ENCODE measurements at places on chromosomes 12 and 14.

- DNase-seq = no peak
These were observed 577.0 kb upstream of the STXBP6 start for GRCh38 chr14:25626986-25627385.

GRCh38 chr14:104086661-104087461 is 1.4 kb downstream of the ASPG start:
- no peak for DNase-seq

- no peak for DNase-seq
These were observed 74.3 kb downstream of the IGF1 start for GRCh38 chr12:102406033-102406584.

GRCh38 chr12:105256921-105257320 is 20.9 kb upstream of the APPL2 start:
- no peak for DNase-seq

DNA sequence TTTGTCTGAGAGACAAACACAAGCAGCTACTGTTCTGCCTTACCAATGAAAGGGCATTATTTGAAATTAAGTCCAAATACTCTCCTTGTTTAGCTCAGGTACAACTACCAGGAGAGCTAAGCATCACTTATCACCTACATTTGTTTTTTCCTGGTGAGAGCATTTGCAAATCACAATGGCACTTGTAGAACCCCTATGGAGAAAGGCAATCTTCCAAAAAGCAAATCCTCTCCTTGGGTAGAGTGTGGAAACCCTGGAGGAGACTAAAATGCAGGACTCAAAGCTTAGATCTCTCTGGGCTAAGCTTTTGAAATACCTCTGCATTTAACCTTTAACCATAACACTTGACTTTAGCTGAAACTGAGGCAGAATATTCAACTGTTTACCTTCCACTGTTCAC is 20.8 kb downstream of the GTSF1 start:
- DNase-seq = no peak

DNA sequence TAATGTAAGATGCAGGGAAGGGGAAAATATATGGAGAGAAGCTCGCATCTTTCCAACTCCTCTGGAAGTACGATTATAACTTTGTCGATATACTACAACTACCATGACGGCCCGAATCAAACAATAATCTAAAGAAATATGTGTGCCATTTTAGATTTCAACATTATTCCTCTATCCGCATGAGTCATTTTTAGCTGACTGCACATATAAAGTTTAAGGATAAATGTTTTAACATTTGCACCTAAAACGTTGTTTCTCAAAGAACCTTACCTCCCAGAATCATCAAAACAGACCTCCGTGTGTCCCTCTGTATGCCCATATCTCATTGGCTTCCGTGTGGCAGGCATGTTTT is 482 bp downstream of the WDHD1 start:
- no peak for DNase-seq

DNA sequence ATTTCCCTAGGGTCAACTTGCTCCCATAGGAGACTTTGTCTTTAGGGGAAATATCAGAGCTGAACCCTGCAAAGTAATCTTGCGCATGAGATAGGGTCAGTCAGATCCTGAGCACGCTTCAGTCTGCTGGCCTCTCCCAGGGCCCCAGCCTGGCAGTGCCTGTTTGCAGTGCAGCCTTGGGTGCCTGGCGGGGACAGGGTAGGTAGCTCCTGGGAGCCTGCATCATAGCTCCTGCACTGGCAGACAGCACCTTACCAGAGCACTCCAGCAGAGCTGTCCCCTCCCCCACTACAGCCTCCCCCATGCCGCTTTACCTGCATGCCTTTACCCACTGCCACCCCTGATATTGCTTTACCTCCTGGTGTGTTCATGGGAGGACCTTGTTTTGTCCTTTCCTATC is 237.3 kb downstream of the CCDC59 start:
- DNase-seq = no peak

DNA sequence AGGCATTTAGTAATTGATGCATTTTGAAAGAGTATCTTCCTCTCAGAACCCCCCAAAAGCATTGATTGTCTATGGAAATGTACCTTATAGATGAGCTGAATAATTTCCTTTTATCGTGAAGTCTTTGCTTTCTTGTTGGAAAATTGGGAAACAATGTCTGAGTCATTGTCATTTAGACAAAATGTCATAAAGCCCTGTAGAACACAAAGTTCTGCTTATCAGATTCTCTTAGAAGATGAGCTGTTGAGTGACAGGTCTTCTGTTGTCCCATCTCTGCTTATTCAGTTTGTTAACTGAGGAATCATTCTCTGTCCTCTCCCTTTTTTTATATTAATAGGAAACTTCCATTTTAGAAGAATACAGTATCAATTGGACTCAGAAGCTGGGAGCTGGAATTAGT is 22.9 kb downstream of the MAPKAPK5 start:
- DNase-seq = no peak

- DNase-seq = no peak
These were observed 18.6 kb downstream of the FAIM2 start for GRCh38 chr12:49885118-49885517.

DNA sequence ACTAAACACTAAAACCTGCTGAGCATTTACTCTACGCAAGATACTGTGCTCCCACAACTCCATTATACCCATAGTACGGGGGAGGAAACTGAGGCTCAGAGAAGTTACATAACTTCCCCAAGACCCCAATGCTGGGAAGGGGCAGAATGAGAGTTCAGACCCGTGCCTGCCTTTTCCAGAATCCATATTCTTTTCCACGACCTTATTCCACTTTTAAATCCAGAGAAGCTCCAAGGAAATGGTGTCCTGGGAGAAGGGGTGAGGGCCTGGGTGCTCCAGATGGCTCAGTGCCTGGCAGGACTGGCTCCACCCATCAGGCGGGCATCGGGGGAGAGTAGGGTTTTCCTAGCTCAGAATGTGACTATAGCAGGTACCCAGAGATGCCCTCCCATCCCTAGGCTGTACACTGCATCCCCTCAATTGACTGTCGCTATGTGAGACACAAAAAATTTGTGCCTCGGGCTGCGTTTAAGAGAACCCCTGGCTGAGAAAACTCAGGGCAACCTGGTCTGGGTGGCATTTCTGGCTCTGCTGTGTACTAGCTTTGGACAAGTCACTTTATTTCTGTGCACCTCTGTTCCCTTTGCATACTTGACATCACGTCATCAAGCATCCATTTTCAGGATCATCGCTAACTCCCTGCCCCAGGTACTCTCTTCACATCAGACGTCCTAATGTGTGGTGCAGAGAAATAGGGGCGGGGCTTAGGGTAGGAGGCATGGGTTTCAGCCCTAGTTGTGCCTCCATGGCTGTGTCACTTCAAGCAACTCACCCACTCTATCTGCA is 11.6 kb upstream of the IQSEC3 start:
- no peak for DNase-seq

- no peak for DNase-seq
These were observed 326.1 kb downstream of the FSCB start for GRCh38 chr14:44180975-44181374.

DNA sequence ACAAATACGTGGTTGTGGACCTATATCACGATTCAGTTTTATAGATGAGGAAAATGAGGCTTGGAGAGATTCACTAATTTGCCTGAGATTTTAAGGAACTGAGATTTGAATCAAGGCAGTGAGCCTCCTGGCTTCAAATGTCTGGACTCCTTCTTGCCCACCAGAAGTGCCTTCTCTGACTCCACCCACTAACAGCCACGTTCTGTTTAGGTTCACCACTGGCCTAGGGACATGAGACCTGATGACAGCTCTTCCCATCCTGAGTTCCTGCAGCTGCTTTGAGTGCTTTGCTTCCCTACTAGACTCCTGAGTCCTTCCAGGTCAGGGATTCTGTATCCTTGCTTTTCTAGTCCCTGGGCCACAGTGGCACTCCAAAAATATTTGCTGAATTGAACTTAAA is 57.1 kb downstream of the PLBD1 start:
- DNase-seq = no peak

GRCh38 chr14:95222151-95222631 is 64.9 kb upstream of the DICER1 start:
- no peak for DNase-seq

DNA sequence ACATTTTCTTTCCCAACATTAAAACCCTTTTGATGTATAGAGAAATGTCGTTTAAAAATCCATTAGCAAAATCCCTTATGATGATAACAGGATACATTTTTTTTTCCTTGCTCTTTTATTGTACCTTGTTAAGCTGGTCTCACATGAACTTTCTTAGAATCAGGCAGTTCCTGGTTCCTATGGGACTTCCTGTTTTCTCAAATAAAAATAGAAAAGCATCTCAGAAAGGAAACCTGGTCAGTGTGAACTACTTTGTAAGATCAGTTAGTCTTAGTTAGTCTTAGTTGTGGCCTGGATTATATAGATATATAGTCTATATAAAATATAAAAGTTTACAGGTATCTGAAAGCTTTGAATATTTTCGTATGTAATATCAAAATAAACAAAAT is 40.3 kb downstream of the LEMD3 start:
- no peak for DNase-seq

DNA sequence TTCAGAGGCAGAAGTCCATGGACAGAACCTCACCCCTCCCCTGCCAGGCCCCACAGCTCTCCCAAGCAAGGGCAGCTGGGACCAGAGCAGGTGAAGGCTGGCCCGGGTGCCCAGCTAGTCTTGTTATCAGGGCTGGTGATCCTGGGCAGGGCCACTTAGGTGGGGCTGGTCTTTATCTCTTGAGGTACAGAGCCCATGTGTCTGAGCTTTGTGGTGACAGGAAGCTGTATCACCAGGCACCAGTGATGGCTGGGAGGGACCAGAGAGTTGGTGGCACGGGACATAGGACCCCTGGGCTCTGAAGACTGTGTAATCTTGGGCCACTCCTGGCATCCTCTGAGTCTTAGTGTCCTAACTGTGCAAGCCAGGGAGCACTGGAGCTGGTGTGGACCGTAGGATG is 12.8 kb upstream of the HPD start:
- no peak for DNase-seq

- DNase-seq = no peak
These were observed 276.5 kb downstream of the ZFP36L1 start for GRCh38 chr14:68516342-68516741.

- DNase-seq = peak; percentile 50
These were observed 34.8 kb downstream of the DIO3 start for GRCh38 chr14:101595887-101596721.

DNA sequence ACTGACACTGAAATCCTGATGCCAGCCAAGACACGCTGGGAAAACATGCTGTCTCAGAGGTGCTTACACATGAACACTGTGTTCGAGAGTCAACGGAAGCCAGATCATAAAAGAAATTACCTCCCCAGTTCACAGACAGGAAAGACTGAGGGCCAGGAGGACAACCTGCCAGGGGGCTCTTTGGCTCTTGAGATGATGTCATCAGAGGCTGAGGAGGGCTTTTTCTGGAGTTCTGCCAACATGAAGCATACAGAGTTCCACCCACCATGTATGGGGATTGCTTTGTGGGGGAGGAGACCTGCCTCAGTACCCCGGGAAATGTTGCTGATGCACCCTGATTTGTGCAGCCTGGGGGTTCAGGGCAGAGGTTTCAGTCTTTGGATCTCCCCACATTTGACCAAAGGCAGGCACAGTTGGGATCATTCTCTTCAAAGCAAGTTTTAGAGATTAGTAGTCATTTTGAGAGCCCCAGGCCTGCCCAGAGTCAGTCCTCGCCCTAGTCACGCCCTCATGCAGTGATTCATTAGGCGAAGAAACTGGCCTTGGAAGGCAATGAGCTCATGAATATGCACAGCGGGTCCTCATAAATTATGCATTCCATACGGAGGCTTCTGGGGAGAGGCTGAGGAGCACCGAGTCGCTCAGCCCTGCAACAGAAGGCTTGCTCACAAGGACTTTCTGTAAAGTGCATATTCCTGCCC is 34.9 kb upstream of the EML1 start:
- DNase-seq = no peak

DNA sequence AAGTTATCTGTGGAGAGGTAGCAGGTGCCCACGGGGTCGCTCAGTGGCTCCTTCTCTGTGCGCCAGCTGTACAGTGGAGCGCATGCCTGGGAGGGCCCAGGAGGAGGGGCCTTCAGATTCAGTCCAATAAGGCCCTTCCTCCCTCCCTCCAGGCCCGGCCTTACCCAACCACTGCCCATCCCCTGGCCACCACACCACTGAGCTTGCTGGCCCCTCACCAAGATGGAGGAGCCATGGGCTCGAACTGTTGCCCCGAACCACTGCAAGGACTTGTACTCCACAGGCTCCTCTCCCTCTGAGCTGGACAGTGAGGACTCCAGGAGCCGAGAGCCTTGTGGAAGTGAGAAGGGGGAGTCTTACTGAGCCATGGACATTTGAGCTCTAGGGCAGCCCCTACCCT is 9.8 kb downstream of the ITGA5 start:
- no peak for DNase-seq

DNA sequence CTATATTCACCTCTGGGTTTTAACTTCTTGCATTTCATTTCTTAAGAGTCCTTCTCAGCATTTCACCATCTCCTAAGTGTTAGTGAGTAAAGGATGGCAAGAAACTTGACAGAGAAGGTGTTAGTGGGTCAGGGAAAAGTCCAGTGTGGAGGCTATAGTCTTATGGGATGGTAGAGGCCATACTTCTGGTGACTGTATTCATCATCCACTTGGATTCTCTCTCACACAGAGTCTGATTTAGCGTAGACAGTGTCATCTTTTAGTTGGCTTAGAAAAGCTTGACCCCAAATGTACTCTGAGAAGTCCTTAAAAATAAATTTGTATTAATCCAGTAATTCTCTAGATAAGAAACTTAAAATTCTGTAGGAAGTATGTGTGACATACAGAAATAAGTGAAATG is 232.4 kb upstream of the FBXO33 start:
- DNase-seq = no peak

GRCh38 chr12:818733-819132 is 66.4 kb downstream of the WNK1 start:
- no peak for DNase-seq

DNA sequence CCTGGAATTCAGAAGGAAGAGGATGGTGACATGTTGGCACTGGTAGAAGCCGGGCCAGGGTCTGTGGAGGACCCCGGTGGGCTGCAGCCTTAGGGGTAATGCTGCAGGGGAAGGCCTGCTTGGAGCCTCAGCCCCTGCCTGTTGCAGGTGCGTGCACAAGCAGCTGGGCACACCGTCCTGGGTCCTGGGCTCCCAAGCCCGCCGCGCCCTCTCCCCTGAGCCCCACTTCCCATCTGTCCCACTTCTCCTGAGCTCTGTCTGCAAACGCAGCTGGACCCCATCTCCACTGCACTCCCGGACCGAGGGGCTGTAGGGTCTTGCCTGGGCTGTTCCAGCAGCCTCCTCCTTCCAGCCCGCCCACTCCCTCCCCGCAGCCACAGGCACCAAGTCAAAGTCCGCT is 116.8 kb downstream of the GLT1D1 start:
- no peak for DNase-seq
